Right atrium auricular region (tissue), 2 donors: ENCODE measurements at places on chromosomes 16 and 17. TPM values are rescaled to one million over a fixed set of nuclear protein-coding genes. Genes with fewer than 3 reads are reported as not detected.

Gene MYO15A
- not detected for total RNA-seq

DNA sequence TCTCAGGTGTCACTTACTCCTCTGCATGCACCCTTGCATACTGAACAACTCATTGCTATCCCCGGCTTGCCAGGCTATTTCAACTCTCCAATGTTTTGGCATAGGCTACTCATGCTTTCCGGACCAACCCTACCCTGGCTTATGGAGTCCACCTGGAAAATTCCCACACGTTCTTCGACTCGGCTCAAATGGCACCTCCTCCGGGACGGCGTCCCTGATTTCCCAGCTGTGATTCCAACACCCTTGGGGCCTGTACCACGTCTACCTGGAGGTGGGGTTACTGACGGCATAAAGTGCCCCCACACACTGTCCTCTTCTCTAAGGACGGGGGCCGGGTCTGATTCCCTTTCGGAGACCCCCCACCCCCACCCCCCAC, 498 bp downstream of the SMYD4 start:
- no peak for DNase-seq

- DNase-seq, result peak; percentile 82
Measured at GRCh38 chr17:57350266-57350665, 93.9 kb downstream of the MSI2 start.

DNA sequence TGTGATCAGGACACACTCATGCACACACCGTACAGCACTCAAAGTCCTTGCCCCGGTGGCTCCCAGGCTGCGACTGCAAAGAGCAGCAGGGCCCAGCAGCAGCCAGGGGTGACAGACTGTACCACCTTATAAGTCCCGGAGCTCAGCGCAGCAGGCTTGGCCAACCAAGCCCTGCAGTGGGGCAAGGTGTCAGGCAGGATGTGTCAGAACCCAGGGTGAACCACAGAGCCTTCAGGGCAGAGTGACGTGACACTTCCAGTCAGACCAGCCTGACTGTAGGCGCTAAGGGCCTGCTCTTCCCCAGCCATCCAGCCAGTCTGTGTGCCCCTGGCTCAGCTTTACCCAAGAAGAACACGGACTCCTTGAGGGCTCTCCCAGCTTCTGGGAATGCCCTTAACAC, 204.1 kb downstream of the COPRS start:
- peak; percentile 71 for DNase-seq

GRCh38 chr17:45241328-45242028, 19.8 kb downstream of the FMNL1 start:
- DNase-seq, result no peak

Gene ZNF469
- total RNA-seq, result 0.56 TPM

Gene EME1
- total RNA-seq, result 0.33 TPM

DNA sequence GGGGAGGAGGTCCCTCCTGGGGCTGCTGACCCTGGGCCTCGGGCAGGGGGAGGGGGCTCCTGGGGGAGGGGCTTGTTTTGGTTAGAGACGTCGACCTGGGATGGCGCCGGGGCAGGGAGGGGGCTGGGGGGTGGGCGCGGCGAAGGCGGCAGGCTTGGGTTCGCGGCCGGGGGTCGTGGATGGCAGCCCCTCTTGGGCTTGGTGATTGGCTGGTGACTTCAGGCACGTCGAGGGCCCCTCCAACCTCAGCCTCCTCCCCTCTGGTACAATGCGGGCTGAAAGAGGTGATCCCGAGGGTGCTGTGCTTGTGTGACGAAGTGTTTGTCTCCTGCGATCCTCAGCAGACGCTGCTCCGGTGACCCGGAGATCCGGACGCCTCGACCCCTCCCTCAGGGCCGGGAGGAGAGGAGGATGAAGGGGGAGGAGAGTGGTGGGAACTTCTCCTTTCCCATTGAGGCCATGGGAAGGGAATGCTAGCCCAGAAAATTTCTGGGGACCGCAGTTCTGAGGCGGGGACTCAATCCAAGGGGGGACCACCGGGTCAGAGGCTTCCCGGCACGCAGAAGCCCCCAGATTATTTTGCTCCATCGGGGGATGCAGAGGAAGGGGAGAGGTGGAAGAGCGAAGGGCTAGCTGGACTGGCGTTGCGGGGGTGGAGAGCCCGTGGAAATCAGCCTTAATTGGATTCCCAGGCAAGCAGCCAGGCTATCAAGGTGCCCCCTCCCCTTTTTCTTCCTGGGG, 43.9 kb downstream of the RAI1 start:
- no peak for DNase-seq

- no peak for DNase-seq
Measured at GRCh38 chr17:36923814-36924221, 13.5 kb upstream of the LHX1 start.

- no peak for DNase-seq
Measured at GRCh38 chr16:64975821-64976220, 146.0 kb downstream of the CDH11 start.

Gene DHX40
- total RNA-seq, result 22.7 TPM

DNA sequence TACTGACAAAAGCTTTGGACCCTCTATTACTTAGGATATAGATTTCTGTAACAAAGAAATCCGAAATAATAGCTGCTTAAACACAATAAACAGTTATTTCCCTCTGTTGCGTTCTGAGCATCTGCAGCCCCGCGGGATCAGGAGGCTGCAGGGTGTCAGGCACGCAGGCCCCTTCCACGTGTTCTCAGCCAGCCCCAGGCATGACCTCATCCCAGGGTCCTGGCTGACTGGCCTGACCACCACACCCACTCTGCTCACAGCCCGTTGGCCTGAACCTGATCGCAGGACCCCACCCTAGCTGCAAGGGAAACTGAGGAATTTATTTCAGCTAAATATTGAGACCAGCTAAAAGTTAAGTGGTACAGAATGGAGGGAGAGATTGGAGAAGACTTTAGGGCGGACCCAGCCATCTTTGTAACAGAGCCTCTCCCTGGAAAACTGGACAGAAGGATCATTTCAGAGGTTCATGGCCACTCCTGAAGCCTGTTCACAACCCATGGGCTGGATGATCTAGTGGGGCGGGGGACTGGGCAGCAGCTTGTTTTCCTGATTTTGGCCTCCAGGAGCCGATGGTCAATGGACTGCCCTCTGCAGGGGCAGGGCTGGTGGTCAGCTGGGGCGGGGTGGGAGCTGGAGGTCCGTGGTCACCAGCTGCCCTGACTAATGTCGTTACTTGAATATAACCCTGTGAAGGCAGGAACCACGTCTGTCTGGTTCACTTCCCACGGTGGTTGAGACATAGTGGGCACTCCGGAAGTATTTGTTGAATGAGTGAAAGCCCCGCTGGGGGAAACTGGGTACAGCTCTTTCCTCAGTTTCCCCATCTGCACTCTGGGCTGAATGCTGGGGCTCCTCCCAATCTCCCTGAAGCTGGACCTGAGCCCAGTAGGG, 10.9 kb downstream of the CETP start:
- no peak for DNase-seq
